ENCODE measurements at places on chromosomes 5 and 9. TPM values are rescaled to one million over a fixed set of nuclear protein-coding genes. Genes with fewer than 3 reads are reported as not detected.

DNA sequence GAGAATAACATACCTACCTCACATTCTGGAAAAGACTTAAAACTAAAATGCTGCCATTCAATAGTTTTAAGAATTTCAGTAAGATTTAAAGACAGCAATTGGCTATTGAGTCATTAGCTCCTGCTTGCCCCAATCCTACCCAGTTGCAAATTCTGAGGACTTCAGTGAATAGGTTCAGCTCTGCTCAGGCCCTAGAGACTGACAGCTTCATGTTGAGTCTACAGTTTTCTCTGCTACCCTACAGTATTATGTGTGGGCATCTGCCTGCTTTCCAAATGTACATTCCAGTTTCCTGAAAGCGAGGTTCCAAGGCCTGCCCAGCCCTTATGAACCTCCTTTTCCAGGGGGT lies 61.5 kb downstream of the ARSB start:
- no peaks in the 10 kb centered on the region for H3K27me3 ChIP-seq
- no peak for DNase-seq
- H3K4me1 ChIP-seq = peaks cover 14% of the 10 kb centered on the region
- H3K27ac ChIP-seq = no peak overlapping the region
- H3K4me3 ChIP-seq = no peak overlapping the region

GRCh38 chr9:117616431-117616831 lies 87.8 kb upstream of the TLR4 start:
- DNase-seq = no peak
- no peaks in the 10 kb centered on the region for H3K27me3 ChIP-seq
- H3K4me1 ChIP-seq = no peaks in the 10 kb centered on the region

GRCh38 chr9:122226758-122227574 lies 1.8 kb downstream of the LHX6 start:
- H3K4me3 ChIP-seq = no peak overlapping the region
- peaks cover 40% of the 10 kb centered on the region for H3K27me3 ChIP-seq
- H3K27ac ChIP-seq = no peak overlapping the region
- DNase-seq = no peak
- no peaks in the 10 kb centered on the region for H3K4me1 ChIP-seq
- H3K36me3 ChIP-seq = no peaks in the 10 kb centered on the region

DNA sequence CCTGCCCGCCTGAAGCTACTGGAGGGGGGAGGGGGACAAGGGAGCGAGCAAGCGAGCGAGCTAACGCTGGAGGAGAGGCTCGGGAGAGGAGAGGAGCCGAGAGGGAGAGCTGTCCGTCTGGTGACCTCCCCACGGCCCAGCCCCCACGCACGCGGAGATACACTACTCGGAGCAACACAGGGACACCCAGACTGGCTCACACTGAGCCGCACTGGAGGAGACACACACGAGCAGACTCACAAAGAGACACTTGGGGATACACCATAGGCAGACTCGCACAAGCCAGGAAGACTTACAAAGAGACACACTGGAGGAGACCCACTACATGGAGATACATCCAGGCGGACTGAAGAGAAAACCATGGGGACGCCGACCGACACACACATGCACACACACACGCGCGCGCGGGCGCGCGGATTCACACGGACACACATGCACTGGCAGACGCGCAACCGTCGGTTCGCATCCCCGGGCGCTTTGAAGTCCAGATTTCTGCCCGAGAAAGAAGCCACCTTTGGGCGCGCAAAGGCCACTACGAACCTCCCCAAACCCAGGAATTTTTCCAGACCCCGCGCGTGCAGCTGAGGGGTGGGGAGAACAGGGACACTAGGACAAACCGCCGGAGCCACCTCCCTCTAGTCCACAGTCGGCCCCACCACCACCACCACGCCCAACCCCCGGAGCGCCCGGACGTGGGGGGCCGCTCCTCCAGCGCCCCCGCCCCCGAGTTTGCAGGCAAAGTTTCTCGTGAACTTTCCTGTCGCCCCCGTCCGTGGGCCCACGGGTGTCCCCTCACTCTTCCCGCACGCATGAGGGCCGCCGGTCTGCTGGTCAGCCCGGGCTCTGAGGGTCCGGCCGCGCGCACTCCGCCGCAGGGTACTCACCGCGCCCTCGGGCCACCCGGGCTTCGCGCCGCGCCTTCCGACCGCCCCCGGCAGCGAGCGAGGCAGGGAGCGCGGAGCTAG lies 571 bp downstream of the CNTFR start:
- H3K4me1 ChIP-seq = peaks cover 18% of the 10 kb centered on the region
- no peak overlapping the region for H3K27ac ChIP-seq

Gene EGFL7
- total RNA-seq = 0.36 TPM

Gene SLC6A3
- total RNA-seq = not detected

DNA sequence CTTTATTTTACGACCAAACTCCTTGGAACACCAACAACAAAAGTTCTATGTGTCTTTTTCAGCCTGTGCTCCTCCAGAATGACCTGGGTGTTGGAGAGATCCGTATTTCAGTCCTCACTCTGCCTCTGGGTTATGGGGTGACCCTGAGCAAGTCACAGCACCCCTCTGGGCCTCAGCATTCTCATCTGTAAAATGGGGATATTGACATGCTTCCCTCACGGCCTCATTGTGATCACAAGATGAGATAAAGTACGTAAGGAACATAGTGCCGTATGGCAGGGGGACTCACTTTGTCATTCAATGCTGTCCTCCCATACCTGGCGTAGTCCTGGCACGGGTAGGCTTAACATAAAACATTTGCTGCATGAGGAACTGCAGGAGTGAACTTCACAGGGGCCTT lies 123.0 kb upstream of the HAND1 start:
- peaks cover 38% of the 10 kb centered on the region for H3K27me3 ChIP-seq
- no peaks in the 10 kb centered on the region for H3K36me3 ChIP-seq
- H3K4me3 ChIP-seq = no peak overlapping the region
- no peak overlapping the region for H3K27ac ChIP-seq
- DNase-seq = no peak

GRCh38 chr5:119275601-119276173 lies 80.1 kb upstream of the TNFAIP8 start:
- no peaks in the 10 kb centered on the region for H3K27me3 ChIP-seq
- H3K4me3 ChIP-seq = peak overlapping the region; percentile 99
- DNase-seq = no peak

Gene CAMK4
- 5.4 TPM for total RNA-seq

GRCh38 chr5:2103940-2104339 lies 221.2 kb upstream of the IRX4 start:
- H3K4me3 ChIP-seq = no peak overlapping the region
- no peak overlapping the region for H3K27ac ChIP-seq
- H3K4me1 ChIP-seq = no peaks in the 10 kb centered on the region
- no peak for DNase-seq

GRCh38 chr9:96040591-96041461 lies 165.3 kb downstream of the ERCC6L2 start:
- peak overlapping the region; percentile 86 for H3K27ac ChIP-seq
- H3K36me3 ChIP-seq = peaks cover 20% of the 10 kb centered on the region
- DNase-seq = no peak

- no peaks in the 10 kb centered on the region for H3K36me3 ChIP-seq
- H3K4me1 ChIP-seq = no peaks in the 10 kb centered on the region
- no peak overlapping the region for H3K4me3 ChIP-seq
- no peak for DNase-seq
- no peak overlapping the region for H3K27ac ChIP-seq
These were observed 91.5 kb downstream of the MAMDC2 start for GRCh38 chr9:70135176-70135575.

DNA sequence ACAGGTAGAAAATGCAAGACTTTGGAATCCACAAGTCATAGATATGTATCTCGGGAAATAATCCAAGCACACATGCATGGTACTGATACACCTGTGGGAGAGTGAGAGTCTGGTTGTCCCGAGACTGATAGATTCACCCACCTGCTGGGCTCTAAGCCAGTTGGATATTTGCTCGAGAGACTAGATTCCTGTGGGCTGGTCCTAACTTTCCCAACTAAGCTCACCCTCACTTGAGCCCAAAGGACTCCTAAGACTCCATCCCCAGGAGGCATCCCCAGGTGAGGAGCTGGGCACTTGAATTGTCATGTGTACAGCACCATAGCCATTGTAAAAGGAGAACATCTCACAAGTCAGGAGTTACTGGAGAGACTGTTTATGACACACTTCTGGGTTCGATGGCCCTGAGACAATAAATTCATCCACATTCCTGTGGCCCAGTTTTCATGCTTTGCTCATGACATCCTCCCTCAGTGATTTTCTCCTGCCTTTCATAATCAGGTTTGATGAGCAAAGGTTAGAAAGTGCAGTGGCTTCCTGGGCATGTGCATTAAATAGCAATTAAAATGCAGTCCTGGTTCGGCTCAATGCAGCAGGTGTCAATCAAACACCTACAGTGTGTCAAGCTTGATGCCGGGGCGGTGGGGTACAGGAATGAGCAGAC lies 18.1 kb downstream of the SLC1A1 start:
- H3K4me1 ChIP-seq = no peaks in the 10 kb centered on the region
- H3K36me3 ChIP-seq = no peaks in the 10 kb centered on the region
- no peak overlapping the region for H3K4me3 ChIP-seq
- DNase-seq = no peak

GRCh38 chr9:4787876-4788275 lies 4.9 kb upstream of the RCL1 start:
- H3K27me3 ChIP-seq = peaks cover 29% of the 10 kb centered on the region
- H3K4me1 ChIP-seq = peaks cover 7% of the 10 kb centered on the region
- H3K36me3 ChIP-seq = no peaks in the 10 kb centered on the region
- H3K27ac ChIP-seq = no peak overlapping the region

Gene SLC36A3
- not detected for total RNA-seq

- no peaks in the 10 kb centered on the region for H3K27me3 ChIP-seq
- no peaks in the 10 kb centered on the region for H3K4me1 ChIP-seq
- no peak for DNase-seq
- no peak overlapping the region for H3K27ac ChIP-seq
These were observed 337.8 kb downstream of the TENT4A start for GRCh38 chr5:7050986-7051385.

- H3K27ac ChIP-seq = peak overlapping the region; percentile 19
- H3K4me3 ChIP-seq = peak overlapping the region; percentile 7
- DNase-seq = no peak
- peaks cover 11% of the 10 kb centered on the region for H3K36me3 ChIP-seq
- peaks cover 22% of the 10 kb centered on the region for H3K4me1 ChIP-seq
These were observed 24.6 kb downstream of the TTF1 start for GRCh38 chr9:132381966-132382541.

Data from natural killer cell treated with Interleukin-12 subunit alpha and Interleukin-12 subunit beta and Interleukin-15 and Interleukin-18, amount 100 ng/mL, for 72 hours (primary cell).